ENCODE measurements at places on chromosomes 7 and 10. TPM values are rescaled to one million over a fixed set of nuclear protein-coding genes. Genes with fewer than 3 reads are reported as not detected.

- DNase-seq: no peak
Measured at GRCh38 chr7:139722604-139723003, 55.2 kb downstream of the HIPK2 start.

GRCh38 chr7:98713165-98713810 lies 96.2 kb downstream of the NPTX2 start:
- no peak for DNase-seq

- DNase-seq: no peak
Measured at GRCh38 chr10:61391281-61391680, 61.9 kb downstream of the TMEM26 start.

DNA sequence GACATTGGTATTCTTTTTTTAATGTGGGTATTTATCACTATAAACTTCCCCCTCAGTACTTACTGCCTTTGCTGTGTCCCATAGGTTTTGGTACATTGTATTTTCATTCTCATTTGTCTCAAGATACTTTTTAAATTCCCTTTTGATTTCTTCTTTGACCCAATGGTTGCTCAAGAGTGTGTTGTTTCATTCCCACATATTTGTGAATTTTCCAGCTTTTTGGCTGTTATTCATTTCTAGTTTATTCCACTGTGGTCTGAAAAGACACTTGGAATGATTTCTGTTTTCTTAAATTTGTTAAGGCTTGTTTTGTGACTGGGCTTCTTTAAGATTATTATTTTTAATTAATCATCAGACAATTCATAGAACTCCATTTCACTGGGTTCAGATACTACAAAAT lies 105.0 kb downstream of the EPC1 start:
- no peak for DNase-seq

GRCh38 chr7:98841179-98841997 lies 28.4 kb downstream of the TMEM130 start:
- DNase-seq: peak; percentile 76

DNA sequence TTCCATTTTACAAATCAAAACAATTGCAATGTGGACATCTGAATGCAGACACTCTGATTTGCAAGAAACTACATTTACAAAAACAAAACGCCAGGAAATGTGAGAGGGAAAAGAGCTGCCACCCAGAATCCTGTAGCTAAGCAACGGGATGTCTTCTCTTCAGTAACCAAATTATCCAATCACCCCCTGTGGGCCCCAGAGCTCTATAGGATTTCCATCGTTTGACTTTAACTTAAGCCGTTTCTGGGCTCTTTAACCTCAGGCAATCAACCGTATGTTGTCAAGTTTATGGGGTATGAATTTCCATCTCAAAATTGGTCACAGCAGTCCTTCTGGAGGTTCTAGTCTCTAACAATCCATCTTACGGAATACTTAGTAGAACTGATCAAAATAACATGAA lies 240.5 kb downstream of the ETV1 start:
- no peak for DNase-seq

The CPA1 gene
- total RNA-seq: not detected

The BCAP29 gene
- total RNA-seq: 58.3 TPM

The GRID2IP gene
- total RNA-seq: 1.3 TPM

The TSC22D4 gene
- total RNA-seq: 79.8 TPM
